GM23248 (cell line): ENCODE measurements at places on chromosomes 12 and 14. TPM values are rescaled to one million over a fixed set of nuclear protein-coding genes. Genes with fewer than 3 reads are reported as not detected.

The VPS33A gene
- 15.0 and 16.0 TPM in 2 replicates for total RNA-seq

The GALNT16 gene
- total RNA-seq, result 1.4 and 4.2 TPM in 2 replicates

The C12orf56 gene
- total RNA-seq, result 0.25 and 0.43 TPM in 2 replicates

The MYRFL gene
- total RNA-seq, result not detected in 2 replicates

The RIMBP2 gene
- not detected in 2 replicates for total RNA-seq

The CD4 gene
- not detected in 2 replicates for total RNA-seq

The LRIG3 gene
- 24.7 and 29.3 TPM in 2 replicates for total RNA-seq

The NRIP2 gene
- total RNA-seq, result not detected in 2 replicates

The SERPINA1 gene
- total RNA-seq, result 0.65 TPM in 1 of 2 replicates, not detected in the other

The MUCL1 gene
- not detected in 2 replicates for total RNA-seq

The LMO3 gene
- not detected in 2 replicates for total RNA-seq

The TAS2R30 gene
- 0.13 and 0.32 TPM in 2 replicates for total RNA-seq

The ERGIC2 gene
- 171 and 265 TPM in 2 replicates for total RNA-seq

The TESPA1 gene
- not detected in 2 replicates for total RNA-seq

The BBS10 gene
- total RNA-seq, result 13.9 and 15.8 TPM in 2 replicates

The GMPR2 gene
- 70.9 and 98.0 TPM in 2 replicates for total RNA-seq

The KLRK1 gene
- total RNA-seq, result not detected in 2 replicates

The RIPK3 gene
- 2.2 and 5.3 TPM in 2 replicates for total RNA-seq

The MYL2 gene
- total RNA-seq, result not detected in 2 replicates

The SPTLC2 gene
- 45.6 and 50.2 TPM in 2 replicates for total RNA-seq

The SLC16A7 gene
- 40.6 and 49.0 TPM in 2 replicates for total RNA-seq
